ENCODE measurements at places on chromosomes 3 and 15. TPM values are rescaled to one million over a fixed set of nuclear protein-coding genes. Genes with fewer than 3 reads are reported as not detected.

The OCA2 gene
- total RNA-seq: not detected

The EIF3J gene
- 71.1 TPM for total RNA-seq

The KLHL40 gene
- not detected for total RNA-seq

The IL5RA gene
- not detected for total RNA-seq

The ULK3 gene
- 23.5 TPM for total RNA-seq

The FBLN2 gene
- total RNA-seq: 254 TPM

The SLC22A14 gene
- total RNA-seq: 0.59 TPM

The GOLGA8J gene
- not detected for total RNA-seq

The DNAH12 gene
- total RNA-seq: 0.37 TPM

The P4HTM gene
- 34.6 TPM for total RNA-seq

The MAP1A gene
- total RNA-seq: 132 TPM

The RBP2 gene
- not detected for total RNA-seq

The EPHA3 gene
- 17.0 TPM for total RNA-seq

The SI gene
- not detected for total RNA-seq

The BSN gene
- 0.14 TPM for total RNA-seq

The UROC1 gene
- total RNA-seq: not detected

The RTP3 gene
- total RNA-seq: not detected

The SLC15A2 gene
- total RNA-seq: 0.59 TPM

The IQCF6 gene
- total RNA-seq: not detected

The KCNMB3 gene
- 1.5 TPM for total RNA-seq

The ACKR4 gene
- total RNA-seq: under 0.01 TPM

The IMP3 gene
- total RNA-seq: 97.7 TPM

The CFAP100 gene
- not detected for total RNA-seq

The SLMAP gene
- total RNA-seq: 64.9 TPM

The SLC49A4 gene
- total RNA-seq: 22.6 TPM

The CA12 gene
- total RNA-seq: 98.9 TPM

All from smooth muscle cell of the umbilical artery (primary cell).